ENCODE measurements at places on chromosomes 13 and 19.

GRCh38 chr13:45105895-45106294 lies 14.4 kb upstream of the GTF2F2 start:
- no peak for DNase-seq

DNA sequence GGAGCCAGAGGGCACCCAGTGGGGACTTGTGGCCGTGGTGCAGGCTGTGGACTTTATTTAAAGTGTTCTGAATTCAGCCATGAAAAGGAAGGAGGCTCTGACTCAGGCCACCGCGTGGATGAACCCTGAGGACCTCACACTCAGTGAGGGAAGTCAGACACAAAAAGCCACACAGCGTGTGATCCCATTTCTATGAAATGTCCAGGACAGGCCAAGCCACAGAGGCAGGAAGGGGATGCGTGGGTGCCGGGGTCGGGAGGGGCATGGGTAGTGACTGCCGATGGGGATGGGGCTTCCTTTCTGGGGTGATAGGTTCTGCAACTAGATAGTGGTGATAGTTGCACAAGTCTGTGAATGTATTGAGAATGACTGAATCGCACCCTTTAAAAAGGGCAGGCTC lies 8.7 kb upstream of the ZBTB7A start:
- no peak for DNase-seq

DNA sequence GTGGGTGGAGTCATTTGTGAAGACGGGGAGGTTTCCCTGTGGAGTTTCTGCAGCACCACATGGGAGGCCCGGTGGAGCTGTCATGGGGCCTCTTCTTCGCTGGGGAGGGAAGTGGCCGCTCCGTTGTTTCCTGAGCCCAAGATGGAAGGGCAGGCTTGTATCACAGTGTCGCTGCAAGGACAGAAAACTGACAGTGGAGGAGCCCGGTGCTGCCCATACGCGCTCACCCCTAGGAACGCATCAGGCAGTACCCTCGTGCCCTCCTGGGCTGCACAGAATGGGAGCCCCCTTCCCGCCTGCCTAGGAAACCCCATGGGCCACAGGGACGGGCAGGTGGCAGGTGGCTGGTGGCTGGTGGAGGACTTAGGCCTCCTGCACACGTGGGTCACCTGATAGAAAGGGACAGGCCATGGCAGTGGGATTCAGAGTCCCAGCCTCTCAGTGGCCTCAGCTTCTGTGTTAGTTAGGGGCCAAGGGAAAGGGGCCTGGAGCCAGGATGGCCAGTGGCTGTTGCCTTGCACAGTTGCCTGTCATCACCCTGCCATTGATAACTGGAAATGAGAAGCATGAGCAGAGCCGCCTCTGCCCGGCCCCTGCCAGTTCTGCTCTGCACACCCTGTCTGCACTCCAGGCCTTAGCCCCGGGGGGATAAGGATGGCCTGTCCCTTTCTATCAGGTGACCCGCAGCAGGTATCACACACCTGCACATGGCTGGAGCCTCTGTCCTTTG lies 7.6 kb downstream of the COL4A2 start:
- DNase-seq = no peak

DNA sequence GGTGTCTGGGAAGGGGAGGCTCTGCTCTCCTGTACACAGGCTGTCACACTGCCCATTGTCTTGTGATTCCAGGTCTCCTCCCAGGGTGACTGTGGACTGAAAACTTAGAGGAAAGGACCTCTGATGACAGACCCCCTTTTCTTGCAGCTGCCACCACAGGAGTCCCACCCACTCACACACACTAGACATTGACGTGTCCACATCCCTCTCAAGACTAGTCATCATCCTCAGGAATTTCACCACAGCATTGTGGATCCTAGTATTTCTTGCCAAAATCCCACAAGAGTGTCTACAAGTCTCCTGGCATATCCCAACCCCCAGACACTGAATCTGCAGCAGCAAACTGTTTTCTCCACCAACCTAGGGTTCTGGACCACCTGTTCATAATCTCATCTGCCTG lies 5.3 kb downstream of the ZNF85 start:
- DNase-seq = no peak

DNA sequence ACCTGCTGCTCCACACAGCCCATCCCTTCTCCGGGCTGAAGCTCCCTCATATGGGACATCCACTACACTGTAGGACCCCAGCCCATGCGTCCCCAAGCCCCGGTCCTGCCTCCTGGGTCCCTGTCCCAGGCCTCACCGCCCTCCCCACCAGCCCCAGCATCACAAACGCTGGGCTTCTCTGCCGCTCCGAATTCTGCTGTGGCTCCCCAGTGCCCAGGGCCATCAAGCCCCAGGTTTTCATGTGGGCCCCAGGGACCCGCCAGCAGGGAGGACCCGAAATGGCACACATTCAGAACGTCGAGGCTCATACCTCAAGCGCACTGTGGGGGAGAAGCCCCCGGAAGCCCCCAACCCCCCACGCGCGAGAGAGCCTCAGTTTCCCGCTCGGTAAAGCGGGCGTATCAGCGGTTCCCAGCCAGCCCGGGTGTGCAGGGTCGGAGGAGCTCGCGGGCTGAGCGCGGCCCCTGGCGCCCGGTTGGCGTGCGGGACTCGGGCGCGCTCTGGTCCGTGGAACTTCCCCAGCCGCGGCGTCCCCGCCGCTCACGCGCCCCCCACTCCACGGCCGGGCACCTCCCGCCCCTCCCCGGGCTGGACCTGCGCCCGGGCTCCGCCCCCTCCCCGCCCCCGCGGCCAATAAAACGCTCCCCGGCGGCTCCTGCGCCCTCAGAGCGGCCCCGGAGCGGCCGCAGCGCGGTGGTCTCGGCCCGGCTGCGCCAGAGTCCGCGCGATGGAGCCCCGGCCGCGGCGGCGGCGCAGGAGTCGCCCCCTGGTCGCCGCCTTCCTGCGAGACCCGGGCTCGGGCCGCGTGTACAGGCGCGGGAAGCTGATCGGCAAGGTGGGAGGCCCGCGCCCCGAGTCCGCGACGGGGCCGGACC lies at the start of gene PLK5:
TSS of gene PLK5 (plus strand) at position 666 of the 875 bp plus-strand sequence. CDS start 2,920 bp downstream, outside the sequence.
- DNase-seq = no peak

GRCh38 chr13:72648513-72649065 lies 78.8 kb downstream of the MZT1 start:
- no peak for DNase-seq

DNA sequence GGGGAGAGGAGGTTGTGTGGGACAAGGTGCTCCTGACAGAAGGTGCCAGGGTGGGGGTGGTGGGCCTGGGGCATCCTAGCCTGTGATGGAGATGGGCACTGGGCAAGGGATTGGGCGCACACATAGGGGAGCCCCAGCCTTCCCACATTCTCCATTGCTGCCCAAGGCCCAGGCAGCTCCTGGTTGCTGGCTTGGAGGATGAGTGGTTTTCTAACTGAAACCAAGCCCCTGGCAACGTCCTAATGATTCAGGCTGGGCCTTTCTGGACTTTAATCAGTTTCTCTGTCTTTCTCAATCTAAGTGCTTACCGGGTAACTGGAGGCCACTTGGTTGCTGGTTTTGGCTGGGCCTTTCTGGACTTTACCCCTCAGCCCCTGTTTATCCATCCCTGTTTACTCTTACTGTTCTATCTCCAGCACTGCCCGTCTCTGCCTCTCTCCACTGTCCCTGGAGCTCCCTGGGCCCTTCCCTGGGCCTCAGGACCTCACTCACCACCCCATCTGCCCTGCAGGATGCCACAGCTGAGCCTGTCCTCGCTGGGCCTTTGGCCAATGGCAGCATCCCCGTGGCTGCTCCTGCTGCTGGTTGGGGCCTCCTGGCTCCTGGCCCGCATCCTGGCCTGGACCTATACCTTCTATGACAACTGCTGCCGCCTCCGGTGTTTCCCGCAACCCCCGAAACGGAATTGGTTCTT lies 354 bp downstream of the CYP4F3 start:
- DNase-seq = peak; percentile 59

DNA sequence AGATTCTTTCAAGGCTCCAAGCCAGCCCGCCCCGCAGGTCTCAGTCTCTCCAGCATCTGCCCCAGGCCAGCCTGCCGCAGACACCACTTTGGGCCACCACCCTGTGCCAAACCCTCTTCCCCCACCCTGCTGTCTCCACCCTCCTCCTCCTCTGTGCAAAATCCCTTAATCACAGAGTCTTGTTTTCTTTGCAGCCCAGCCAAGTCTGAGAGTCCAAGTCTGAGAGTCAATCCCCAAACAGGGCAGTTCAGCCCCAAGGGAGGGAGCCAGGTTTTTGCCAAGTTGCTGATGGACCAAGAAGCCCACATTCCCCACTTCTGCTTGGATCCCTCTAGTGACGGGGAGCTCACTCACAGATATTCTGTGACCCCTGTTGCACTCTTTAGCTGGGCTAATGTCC lies 3.1 kb downstream of the ADAMTS10 start:
- no peak for DNase-seq

DNA sequence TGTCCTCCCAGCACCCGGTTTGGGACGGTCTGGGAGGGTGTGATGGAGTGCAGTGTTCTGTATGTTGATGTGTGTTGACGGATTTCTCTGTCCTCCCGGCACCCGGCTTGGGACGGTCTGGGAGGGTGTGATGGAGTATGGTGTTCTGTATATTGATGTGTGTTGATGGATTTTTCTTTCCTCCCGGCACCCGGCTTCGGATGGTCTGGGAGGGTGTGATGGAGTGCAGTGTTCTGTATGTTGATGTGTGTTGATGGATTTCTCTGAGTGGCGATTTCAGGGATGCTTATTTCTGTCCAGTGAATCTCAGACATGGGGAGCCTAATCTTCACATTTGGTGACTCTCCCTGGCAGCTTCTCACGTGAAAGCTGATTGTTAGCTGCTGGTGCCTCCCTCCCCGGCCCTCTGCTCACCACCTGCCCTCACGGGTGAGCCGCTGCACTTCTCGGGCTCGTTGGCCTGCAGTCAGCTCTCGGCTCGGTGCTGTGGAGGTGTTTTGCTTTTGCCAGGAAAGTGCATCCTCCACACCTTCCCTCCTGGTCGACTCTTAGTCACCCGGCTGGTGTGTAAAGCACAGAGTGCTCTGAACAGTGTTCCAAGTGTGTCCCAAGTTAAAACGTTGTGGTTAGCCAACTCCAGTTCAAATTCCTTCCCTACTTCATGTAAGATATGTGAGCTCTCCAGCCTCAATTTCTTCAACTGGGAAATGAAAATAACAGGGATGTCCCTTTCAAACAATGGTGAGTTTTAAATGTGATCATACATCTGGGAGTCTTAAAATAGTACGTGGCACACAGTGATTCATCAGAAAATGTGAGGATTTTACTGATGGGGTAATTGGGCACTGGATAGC lies 54.6 kb downstream of the ATP11A start:
- no peak for DNase-seq

- DNase-seq = no peak
These were observed 9.3 kb downstream of the ZIC5 start for GRCh38 chr13:99962242-99962641.
